Activated CD8-positive, alpha-beta memory T cell treated with anti-CD3 and anti-CD28 coated beads for 24 hours (primary cell): ENCODE measurements at places on chromosomes 6 and 20.

GRCh38 chr6:4489538-4489937, 286.7 kb upstream of the CDYL start:
- DNase-seq: no peak

- peak; percentile 57 for DNase-seq
Measured at GRCh38 chr6:42046464-42047212, 3.7 kb upstream of the TAF8 start.

GRCh38 chr20:64095927-64096326, 11.4 kb downstream of the NPBWR2 start:
- no peak for DNase-seq

DNA sequence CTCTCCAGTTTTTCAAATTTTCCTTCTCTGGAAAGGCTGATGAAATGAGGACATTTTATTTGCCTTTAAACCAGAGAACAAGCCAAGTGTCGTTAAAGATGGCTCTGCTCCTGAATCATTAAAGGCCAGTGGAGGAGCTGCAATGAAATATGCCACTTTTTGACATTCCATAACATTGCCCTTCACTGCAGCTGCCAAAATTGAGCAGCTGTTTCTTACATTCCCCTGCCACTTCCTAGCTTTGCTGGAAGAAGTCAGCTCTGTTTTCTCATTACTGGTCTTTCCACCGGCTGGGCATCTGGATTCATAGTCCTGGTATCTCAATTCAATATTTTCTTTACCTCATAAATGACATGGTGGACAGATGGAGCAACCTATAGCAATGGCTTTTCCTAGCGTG, 45.5 kb upstream of the NRN1 start:
- DNase-seq: no peak

DNA sequence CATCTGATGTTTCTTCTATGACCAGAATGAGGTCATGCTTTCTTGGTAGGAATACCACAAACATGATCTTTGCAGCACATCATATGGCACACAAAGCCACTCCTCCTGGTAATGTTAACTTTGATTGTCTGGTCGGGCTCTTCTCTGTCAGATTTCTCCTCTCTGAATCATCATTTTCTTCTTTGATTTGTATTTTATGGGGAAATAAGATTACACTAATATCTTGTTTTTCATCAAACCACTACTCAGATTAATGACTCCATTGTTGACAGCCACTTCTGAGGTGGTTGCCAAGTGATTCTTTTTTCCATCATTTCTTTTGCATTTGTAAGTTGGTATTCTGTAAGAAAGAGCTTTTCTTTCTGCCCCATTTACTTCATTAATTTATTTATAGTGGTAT, 29.5 kb downstream of the TRMT11 start:
- DNase-seq: no peak

GRCh38 chr20:694496-694895, 18.9 kb upstream of the SCRT2 start:
- no peak for DNase-seq

GRCh38 chr6:139262519-139263300, 29.1 kb downstream of the TXLNB start:
- peak; percentile 80 for DNase-seq

GRCh38 chr6:155985660-155986138, 530.1 kb upstream of the NOX3 start:
- no peak for DNase-seq

- no peak for DNase-seq
Measured at GRCh38 chr6:14121936-14122344, 4.4 kb downstream of the CD83 start.

GRCh38 chr20:21028921-21029320, 77.2 kb downstream of the LINC00237 start:
- DNase-seq: no peak

GRCh38 chr6:156864557-156864956, 87.4 kb downstream of the ARID1B start:
- DNase-seq: no peak

- DNase-seq: no peak
Measured at GRCh38 chr6:26031151-26031594, 56.1 kb upstream of the HFE start.

DNA sequence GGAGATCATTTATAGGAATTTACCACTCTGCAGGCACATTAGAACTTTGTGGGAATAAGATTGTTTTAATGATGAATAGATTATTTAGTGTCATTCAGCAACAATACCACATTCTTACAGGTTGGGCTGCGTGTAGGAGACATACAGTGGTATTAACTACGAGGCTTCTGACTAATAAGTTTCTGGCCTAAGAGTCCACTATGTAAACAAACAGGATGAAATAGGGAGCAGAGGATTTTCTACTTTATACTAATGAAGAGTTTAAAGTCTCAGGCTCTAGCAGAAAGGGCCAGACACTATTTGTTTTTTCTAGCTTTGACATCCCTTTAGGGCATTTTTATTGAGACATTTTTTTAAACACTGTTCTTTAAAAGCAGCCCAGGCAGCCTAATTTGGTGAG, 75.6 kb downstream of the SLC24A3 start:
- DNase-seq: no peak

DNA sequence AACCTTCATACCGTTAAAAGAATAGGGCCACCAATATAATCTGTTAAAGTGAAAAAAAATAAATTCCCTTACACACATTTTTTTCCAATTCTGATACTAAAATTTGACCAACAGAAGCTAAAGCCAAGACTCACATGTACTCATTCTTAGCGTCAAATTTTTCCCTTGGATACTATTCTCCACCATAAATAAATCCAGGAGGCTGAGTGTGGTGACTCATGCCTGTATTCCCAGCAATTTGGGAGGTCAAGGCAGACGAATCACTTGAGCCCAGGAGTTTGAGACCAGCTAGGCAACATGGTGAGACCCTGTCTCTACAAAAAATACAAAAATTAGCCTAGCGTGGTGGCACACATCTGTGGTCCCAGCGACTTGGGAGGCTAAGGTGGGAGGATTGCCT, 43.9 kb downstream of the SCML4 start:
- DNase-seq: no peak

DNA sequence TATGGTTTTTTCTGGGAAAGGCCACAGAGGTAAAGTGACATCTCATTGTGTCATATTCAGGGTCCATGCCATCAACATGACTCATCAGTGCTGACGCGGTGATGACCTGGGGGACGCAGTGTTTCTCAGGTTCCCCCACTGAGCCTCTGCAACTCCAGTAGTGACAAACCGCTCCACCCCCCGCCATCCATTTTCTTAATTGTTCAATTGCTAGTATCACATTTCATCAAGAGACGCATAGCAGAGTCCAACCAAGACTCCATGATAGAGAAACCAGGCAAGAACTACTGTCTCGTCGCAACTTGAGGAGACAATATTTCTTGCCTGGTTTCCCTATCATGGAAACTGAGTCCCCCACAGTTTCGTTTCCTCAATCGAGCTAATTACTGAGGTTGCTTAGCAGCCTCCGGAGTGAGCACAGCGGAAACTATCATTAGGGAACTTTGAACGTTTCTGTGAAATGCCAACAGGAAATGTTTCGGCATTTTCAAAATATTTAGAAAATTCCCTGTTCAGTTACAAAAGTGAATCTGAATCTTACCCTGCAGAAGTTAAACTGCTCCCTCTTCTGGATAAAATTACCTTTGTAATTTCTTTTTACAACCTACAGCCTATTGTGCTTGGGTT, 12.2 kb upstream of the SERPINB1 start:
- DNase-seq: peak; percentile 91

GRCh38 chr6:111997078-111997852, 56.6 kb upstream of the CCN6 start:
- DNase-seq: peak; percentile 86

GRCh38 chr6:24004659-24005058, 121.4 kb upstream of the NRSN1 start:
- no peak for DNase-seq

DNA sequence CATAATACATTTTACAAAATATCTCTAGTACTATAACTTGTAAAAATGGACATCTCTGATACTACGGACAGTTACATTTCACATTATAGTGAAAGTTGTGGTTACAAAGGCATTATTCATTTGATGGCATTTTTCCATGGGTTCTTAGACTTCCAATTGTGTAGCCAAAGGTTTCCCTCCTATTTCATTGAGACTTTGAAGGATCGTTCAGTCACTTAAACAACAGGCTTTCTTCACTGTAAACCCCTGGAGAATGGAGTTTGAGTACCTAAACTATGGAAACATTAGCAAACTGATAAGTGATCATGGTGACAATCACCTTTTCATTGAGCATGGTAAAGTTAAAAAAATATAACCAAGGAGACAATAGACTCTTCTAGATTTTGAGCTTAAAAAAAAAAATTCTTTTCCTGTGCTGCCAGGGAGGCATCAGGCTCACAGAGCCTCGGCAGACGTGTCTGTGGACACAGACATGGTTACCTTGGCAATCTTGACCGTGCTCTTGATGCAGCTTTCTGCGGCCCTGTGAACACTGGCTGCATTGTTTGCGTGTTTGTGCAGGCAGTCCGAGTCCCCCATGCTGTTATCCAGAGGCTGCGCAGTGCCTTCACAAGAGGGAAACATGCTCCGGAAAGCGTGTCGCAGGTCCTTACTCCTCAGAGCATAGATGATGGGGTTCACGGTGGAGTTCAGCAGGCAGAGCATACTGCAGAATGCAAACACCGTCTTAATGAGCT, 22.6 kb downstream of the CNR1 start:
- DNase-seq: no peak

DNA sequence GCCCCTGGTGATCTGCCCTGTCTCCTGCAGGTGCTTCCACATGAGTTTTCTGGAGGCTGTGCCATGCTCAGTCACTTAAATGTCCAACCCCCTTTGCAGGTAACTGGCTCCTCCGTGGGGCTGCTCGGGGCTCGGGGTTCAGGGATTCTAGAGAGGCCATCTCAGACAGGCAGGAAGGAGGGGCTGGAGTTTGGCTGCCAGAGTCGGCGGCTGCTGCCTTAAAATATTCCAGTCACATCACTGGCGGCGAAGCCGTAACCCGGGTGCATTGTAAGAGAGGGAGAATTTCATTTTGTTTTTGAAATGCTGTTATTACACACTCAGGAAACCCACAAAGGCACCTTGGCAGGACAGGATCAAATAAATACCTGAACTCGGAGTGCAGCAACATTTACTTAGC, 212.9 kb upstream of the PMEPA1 start:
- no peak for DNase-seq

GRCh38 chr20:36542516-36543183, 1.3 kb downstream of the MYL9 start:
- no peak for DNase-seq

- DNase-seq: no peak
Measured at GRCh38 chr6:7219310-7219709, 93.7 kb downstream of the SSR1 start.

GRCh38 chr6:34317172-34317477, 68.3 kb upstream of the SMIM29 start:
- DNase-seq: no peak

DNA sequence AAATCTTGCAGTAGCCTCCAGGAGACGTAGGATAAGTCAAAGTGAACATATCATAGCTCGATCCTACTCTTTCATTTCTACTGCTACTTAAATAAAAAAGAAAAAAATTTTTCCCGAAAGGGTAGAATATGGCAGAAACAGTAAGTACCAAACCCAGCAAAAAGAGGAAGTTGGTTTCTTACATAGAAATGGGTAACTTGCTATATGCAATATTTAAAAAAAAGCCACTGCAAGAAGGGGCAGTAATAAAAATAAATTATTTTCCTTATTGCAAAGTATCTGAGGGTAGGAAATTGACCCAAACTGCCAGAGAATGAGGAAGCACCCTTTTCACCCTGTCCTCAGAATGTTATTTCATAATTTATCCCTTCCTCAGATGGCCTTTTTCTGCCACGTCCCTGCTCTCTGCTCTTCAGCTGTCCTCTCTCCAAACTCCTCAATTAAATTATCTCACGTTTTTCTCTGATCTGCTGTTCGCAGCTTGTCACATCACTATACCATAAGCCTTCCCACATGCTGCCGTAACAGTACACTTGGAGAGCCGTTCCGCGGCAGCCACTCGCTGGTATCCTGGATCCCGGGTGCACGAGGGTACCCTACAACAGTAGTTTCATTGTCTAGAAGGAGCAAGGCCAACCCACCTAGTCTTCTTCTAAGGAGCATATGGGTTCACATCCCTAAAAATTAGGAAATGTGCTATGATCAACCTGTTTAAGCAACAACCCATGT, 149.6 kb downstream of the BACH2 start:
- DNase-seq: no peak

DNA sequence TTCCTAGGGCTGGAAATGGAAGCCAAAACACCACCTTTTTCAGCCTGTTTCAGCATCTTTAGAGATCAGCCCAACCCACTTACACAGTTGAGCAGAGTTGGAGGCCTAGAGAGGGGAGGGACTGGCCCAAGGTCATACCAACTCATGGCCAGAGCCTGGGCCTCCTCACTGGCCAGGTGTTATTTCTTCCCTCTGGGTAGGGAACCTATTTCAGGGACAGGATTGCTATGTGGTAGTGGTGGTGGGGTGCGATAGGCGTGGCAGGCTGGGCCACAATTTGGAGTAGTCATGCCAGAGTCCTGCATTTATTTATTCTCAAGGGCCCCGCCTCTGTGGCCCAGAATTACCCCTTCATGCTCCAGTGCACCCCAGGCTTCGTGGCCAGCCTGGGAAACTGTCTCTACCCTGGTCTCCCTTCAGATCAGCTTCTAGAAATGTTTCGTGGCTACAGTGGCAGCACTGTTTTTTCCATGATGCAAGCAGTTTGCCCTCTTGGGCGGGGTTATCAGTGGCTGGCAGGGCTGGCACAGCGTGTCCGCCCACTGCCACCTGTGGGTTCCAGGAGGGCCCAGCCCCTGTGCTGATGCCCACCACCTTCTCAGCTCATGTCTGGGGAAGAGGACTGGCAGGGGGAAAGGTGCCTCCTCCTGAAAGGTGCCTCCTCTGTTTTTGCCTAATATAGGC, 6.2 kb downstream of the VEGFA start:
- no peak for DNase-seq

DNA sequence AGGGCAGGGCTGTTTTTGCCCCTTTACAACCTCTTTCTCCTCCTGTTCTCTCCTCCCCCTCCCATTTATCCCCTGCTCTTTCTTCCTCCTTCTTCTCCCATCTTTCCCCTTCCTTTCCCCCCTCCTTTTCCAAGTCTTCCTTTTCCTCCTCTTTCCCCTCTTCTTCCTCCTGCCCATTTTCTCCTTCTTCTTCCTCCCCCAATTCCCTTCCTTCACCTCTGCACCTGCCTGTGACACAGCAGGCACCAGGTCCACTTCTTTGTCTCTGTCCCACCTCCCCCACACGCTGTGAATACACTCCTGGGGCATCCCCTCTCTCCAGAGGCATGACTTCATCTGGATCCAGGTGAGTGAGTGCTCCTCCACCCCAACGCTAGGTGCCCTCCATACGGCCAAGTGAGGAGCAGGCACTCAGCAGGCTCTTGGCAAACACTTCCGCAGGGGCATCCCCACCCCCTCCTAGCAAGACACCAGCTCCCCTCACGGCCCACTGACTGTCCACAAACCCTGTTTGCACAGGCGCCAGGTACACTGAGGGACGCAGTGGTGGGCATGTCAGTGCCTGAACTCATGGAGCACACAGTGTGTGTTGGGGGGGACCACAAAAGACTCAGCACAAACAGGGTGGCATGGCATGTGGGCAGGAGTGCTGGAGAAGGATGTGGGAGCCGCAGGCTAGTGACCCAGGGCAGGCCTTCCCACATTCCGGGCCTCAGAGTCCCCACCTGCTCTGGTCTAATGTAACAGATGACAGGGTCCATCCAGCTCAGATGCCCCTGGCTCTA, 10.7 kb upstream of the TLDC2 start:
- DNase-seq: no peak
